ENCODE measurements at places on chromosomes 5 and 9.

DNA sequence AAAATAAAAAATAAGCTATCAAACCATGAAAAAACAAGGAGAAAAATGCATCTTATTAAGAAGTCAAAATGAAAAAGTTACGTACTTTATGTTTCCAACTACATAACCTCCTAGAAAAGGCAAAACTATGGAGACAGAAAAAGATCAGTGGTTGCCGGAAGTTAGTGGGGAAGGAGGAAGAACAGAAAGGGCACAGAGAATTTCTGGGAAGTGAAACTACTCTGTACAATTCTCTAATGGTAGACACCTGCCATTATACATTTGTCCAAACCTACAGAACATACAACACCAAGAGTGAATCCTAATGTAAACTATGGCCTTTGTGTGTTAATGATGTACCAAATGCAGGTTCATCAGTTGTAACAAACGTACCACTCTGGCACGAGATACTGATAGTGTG is 25.3 kb downstream of the SMU1 start:
- no peak for DNase-seq

- DNase-seq = no peak
These were observed 89.6 kb upstream of the FCN2 start for GRCh38 chr9:134791009-134791408.

- no peak for DNase-seq
These were observed 17.9 kb downstream of the ZFR start for GRCh38 chr5:32426440-32427151.

GRCh38 chr5:158470764-158471534 is 612.0 kb upstream of the CLINT1 start:
- DNase-seq = no peak

DNA sequence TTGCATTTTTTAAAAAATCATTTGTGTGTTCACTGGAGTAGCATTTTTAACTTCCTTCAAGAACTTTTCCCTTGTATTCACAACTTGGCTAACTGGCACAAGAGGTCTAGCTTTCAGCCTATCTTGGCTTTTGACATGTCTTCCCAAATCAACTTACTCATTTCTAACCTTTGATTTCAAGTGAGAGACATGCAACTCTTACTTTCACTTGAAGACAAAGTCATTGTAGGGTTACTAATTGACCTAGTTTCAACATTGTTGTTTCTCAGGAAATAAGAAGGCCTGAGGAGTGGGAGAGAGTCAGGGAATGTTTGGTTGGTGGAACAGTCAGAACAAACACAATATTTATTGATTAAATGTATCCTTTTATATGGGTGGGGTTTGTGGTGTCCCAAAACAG is 95.0 kb upstream of the C9orf72 start:
- DNase-seq = no peak

- no peak for DNase-seq
These were observed 83.9 kb downstream of the DCP2 start for GRCh38 chr5:113060408-113061025.

DNA sequence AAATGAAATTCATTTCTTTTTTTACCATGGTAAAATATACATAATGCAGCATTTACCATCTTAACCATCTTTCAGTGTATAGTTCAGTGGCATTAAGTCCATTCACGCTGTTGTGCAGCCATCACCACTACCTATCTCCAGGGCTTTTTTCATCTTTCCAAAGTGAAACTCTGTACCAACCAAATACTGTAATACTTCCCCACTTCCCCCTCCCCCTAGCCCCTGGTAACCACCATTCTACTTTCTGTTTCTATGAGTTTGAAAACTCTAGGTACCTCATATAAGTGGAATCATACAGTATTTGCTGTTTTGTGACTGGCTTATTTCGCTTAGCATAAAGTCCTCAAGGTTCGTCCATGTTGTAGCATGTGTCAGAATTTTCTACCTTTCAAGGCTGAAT is 23.4 kb downstream of the SPAAR start:
- no peak for DNase-seq

DNA sequence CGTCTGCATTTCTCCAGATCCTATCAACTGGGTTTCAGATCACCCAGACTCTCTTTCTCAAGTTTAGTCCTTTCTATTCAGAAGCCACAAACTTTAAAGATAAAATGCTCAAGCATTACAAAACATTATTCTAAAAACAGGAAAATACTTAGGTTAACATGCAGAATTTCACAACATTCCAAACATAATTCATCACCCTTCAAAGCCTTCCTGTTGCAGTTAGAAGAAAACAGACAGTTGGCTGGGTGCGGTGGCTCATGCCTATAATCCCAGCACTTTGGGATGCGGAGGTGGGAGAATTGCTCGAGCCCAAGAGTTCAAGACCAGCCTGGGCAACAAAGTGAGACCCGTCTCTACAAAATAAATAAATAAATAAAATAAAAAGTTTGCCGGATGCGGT is 7.7 kb upstream of the OCLN start:
- DNase-seq = no peak

DNA sequence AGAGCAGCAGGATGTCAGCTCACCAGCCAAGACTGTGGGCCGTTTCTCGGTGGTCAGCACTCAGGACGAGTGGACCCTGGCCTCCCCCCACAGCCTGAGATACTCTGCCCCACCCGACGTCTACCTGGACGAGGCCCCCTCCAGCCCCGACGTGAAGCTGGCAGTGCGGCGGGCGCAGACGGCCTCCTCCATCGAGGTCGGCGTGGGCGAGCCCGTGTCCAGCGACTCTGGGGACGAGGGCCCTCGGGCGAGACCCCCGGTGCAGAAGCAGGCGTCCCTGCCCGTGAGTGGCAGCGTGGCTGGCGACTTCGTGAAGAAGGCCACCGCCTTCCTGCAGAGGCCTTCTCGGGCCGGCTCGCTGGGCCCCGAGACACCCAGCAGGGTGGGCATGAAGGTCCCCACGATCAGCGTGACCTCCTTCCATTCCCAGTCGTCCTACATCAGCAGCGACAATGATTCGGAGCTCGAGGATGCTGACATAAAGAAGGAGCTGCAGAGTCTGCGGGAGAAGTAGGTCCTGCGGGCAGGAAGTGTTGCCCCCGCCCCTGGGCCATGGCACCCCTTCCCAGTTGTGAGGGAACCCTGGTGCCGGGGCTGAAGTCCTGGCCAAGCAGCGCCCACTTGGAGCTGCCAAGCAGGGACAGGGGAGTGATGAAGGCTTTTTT is 108.9 kb downstream of the WNK2 start:
- DNase-seq = no peak

GRCh38 chr5:67065696-67066095 is 130.9 kb downstream of the CD180 start:
- DNase-seq = no peak

- DNase-seq = no peak
These were observed 167.0 kb upstream of the GPR151 start for GRCh38 chr5:146682899-146683532.

- no peak for DNase-seq
These were observed 30.1 kb downstream of the PTPA start for GRCh38 chr9:129141066-129142041.

GRCh38 chr5:10434392-10434791 is 7.3 kb upstream of the ROPN1L start:
- DNase-seq = no peak

DNA sequence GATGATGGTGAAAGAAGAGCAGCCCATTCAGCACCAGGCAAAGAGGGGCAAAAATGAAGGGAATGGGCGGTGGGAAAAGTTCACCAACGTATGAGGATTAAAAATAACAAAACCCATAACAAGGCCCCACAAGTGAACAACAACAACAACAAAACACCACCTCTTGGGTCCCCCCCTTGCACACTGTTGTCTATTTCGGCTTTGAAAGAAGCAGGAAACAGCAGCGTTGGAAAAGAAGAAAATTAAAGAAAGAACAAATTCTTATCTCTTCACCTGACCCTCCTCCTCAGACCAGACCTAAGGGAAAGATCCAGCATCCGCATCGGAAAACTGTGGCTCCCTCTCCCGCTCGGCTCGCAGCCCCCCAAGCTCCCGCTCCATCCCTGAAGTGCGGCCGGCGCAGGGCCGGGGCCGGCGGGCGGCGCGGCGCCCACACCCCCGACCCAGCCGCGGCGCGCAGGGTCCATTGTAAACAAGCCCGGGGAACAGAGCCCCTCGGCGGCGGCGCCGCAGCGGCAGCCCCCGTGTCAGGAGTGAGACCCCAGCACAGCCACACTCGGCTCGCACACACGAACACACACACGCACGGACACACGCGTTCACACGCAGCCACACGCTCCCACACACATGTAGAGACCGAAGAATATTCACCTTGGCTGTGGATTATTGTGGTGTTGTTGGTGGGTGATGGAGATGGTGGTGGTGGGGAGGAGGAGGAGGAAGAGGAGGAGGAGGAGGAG is 535 bp downstream of the RFX3 start:
- DNase-seq = no peak

- no peak for DNase-seq
These were observed 378.9 kb downstream of the ELAVL2 start for GRCh38 chr9:23447166-23447565.

GRCh38 chr5:142327111-142327842 is 2.5 kb upstream of the SPRY4 start:
- no peak for DNase-seq

DNA sequence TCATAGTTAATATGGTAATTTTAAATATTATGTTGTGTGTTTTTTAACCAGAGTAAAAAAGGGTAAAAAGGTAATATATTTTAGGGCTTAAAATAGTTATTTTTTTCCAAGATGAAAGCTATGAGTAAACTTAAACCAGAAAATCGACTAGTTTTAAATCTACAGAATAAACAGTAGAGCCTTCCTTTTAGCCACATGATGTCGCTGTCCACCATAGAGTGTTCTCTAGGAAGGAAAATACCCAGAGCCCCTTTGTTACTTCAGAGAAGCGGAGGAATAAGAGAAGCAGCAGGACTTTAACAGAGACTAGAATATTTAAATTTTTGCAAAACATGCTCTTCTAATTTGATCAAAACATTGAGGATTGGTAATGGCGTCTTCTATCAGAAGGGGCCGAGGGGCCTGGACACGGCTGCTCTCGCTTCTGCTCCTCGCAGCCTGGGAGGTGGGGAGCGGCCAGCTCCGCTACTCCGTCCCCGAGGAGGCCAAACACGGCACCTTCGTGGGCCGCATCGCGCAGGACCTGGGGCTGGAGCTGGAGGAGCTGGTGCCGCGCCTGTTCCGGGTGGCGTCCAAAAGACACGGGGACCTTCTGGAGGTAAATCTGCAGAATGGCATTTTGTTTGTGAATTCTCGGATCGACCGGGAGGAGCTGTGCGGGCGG is at the start of gene PCDHA2:
TSS of gene PCDHA2 (plus strand) at position 258 of the 664 bp plus-strand sequence.
- DNase-seq = no peak

DNA sequence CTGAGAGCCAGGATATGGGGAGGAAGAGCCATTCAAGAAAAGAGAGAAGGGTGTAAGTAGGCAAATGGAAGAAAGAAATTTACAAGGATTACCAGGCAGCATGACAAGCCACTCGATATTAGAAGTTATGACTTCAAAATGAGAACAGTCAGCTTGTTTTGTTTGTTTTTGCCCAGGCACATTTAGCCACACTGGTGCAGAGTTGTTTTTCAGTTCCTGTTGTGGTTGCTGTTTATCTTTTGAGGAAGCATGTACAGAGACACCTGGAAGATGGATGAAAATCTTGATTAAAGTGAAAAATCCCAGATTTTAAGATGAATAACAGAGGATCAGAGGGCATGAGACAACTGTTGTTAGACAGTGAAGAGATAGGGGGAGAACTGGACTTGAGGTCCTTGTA is 199.1 kb downstream of the MTRR start:
- no peak for DNase-seq

DNA sequence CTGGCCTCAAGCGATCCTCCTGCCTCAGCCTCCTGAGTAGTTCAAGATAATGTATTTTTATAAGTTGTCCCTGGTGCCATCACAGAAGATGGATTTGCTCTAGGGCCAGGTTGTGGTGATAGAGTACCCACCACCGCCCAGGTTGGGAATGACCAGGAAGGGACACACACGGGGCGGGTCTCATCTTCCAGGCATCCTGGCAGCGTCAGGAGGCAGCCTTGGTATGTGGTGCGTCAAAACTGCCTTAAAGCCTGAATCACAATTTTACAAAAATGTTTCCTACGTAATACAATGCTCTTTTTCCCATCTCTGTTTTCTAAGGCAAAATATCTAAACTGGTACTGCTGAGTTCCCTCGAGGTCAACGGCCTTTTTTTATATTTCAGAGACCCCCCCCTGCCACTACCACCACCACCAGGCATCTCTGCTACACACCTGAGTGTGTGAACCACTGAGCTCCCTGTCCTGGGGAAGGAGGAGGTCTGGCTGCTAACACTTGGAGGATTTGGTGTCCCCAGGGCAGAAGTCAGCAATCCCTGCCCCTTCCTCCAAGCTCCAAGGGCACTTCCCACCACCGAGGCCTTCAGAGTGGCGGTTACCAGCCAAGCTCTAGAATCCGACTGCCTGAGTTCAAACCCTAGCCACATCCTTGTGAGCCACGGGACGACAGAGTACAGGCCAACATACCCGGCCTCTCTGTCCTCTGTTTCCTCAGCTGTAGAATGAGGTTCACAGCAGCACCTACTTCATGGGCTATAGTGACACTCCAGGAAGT is 47.3 kb downstream of the SLC6A7 start:
- no peak for DNase-seq

DNA sequence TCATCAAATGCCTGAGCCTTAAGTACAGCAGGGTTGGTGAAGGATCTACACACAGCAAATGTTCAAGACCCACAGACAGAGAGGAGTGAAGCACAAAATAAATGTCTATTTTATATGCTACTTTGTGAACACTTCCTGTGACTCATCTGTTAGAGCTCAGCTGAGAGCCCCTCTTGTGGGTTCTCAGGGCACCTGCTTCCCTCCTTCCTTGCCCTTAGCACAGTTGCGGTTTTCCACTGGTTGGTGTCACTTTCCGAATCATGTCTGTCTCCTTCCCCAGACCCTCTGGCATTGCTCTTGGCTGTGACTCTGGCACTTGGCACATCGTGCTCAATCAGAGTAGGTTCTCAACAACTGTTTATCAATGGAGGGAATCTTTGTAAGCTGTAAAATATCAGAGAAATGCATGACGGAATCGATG is 128.5 kb upstream of the STC2 start:
- no peak for DNase-seq

- no peak for DNase-seq
These were observed 203.1 kb downstream of the ROR2 start for GRCh38 chr9:91746904-91747303.

GRCh38 chr5:181170996-181171395 is 23.6 kb downstream of the OR2V2 start:
- no peak for DNase-seq

GRCh38 chr9:16278326-16278999 is 592.0 kb downstream of the BNC2 start:
- DNase-seq = no peak

- no peak for DNase-seq
These were observed 168.1 kb downstream of the SNCAIP start for GRCh38 chr5:122480146-122480545.

DNA sequence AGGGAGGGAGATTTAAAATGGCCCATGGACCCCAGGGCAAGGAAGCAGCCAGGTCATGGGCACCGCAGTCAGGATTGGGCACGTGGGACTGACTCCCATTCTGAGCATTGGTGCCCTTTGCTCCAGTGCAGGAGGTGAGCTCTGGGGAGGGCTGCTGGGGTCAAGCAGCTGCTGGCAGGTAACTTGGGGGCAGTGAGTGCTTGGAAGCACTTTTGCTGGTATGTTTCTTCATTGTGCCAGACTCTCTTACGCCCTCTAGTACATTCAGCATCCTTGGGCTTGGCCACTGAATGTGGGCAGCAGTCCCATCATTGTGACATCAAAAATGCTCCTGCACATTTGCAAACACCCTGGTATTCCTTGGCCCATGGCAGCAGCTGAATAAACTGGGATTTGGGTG is 32.7 kb downstream of the PRRC2B start:
- DNase-seq = no peak

GRCh38 chr5:137630216-137630971 is 105.5 kb downstream of the KLHL3 start:
- no peak for DNase-seq
